ENCODE measurements at places on chromosomes 3 and 15. TPM values are rescaled to one million over a fixed set of nuclear protein-coding genes. Genes with fewer than 3 reads are reported as not detected.

Gene ZNF445
- total RNA-seq, result 7.7 TPM

Gene GASK1A
- total RNA-seq, result 1.9 TPM

Gene FBXL22
- total RNA-seq, result 2.0 TPM

Gene MESP2
- 1.3 TPM for total RNA-seq

Gene CTDSPL2
- 98.0 TPM for total RNA-seq

Gene IL1RAP
- total RNA-seq, result 13.4 TPM

Gene MGLL
- 38.7 TPM for total RNA-seq

Gene SCG5
- total RNA-seq, result 1.6 TPM

Gene SLC9C1
- total RNA-seq, result not detected

Gene TIMMDC1
- 107 TPM for total RNA-seq

Gene PLA1A
- total RNA-seq, result 0.36 TPM

Gene GYG1
- total RNA-seq, result 9.9 TPM

Gene MESP1
- 32.9 TPM for total RNA-seq

Gene ATP13A4
- not detected for total RNA-seq

Gene VPS8
- 36.2 TPM for total RNA-seq

Gene SPINT1
- 177 TPM for total RNA-seq

Gene FAM227B
- 0.98 TPM for total RNA-seq

Gene ITPKA
- 16.8 TPM for total RNA-seq

Gene PFKFB4
- total RNA-seq, result 33.5 TPM

Gene NR2E3
- 0.35 TPM for total RNA-seq

Gene FRMD5
- 12.2 TPM for total RNA-seq

Gene LDHAL6B
- total RNA-seq, result not detected

Gene EIF3J
- total RNA-seq, result 38.2 TPM

Gene CMTM6
- 67.4 TPM for total RNA-seq

Gene CFAP92
- not detected for total RNA-seq

Gene ACSBG1
- 0.40 TPM for total RNA-seq

Gene LZTFL1
- 14.2 TPM for total RNA-seq

Gene KLHL40
- not detected for total RNA-seq

Gene CCR5
- not detected for total RNA-seq

Gene SLC22A13
- 0.73 TPM for total RNA-seq

Gene SUCLG2
- total RNA-seq, result 22.3 TPM

Gene ARL8B
- total RNA-seq, result 45.3 TPM

Gene GALNT15
- not detected for total RNA-seq

Gene SPESP1
- not detected for total RNA-seq

Gene KLHL18
- total RNA-seq, result 28.6 TPM

Gene LXN
- 332 TPM for total RNA-seq

Gene CCR9
- total RNA-seq, result not detected

Gene PATL2
- total RNA-seq, result 0.15 TPM

Gene SLC28A1
- total RNA-seq, result 1.1 TPM

Gene TMC3
- not detected for total RNA-seq

Gene MEGF11
- total RNA-seq, result not detected
